Aorta (tissue), 5 donors: ENCODE measurements at places on chromosomes 5 and 9. TPM values are rescaled to one million over a fixed set of nuclear protein-coding genes. Genes with fewer than 3 reads are reported as not detected.

PRUNE2 gene
- 558 TPM for total RNA-seq

SVEP1 gene
- 74.6 TPM for total RNA-seq

SARDH gene
- total RNA-seq: 3.0 TPM

PCDHA9 gene
- total RNA-seq: 0.13 TPM

BTNL8 gene
- total RNA-seq: 0.29 TPM

ZNF454 gene
- total RNA-seq: 2.2 TPM

FRRS1L gene
- total RNA-seq: 0.29 TPM

SHC3 gene
- total RNA-seq: 1.1 TPM

RABL6 gene
- total RNA-seq: 47.2 TPM

CER1 gene
- not detected for total RNA-seq

LEAP2 gene
- total RNA-seq: 1.3 TPM

MEIKIN gene
- total RNA-seq: 3.4 TPM

CATSPER3 gene
- 0.63 TPM for total RNA-seq
